Activated CD4-positive, alpha-beta T cell treated with anti-CD3 and anti-CD28 coated beads for 36 hours (primary cell): ENCODE measurements at places on chromosomes 11 and 22. TPM values are rescaled to one million over a fixed set of nuclear protein-coding genes. Genes with fewer than 3 reads are reported as not detected.

Gene CNGA4
- 0.25 TPM for total RNA-seq

Gene LGR4
- total RNA-seq: 0.21 TPM

GRCh38 chr11:103322821-103323220 lies 213.6 kb downstream of the DYNC2H1 start:
- H3K4me1 ChIP-seq: peaks cover 4% of the 10 kb centered on the region
- no peaks in the 10 kb centered on the region for H3K27me3 ChIP-seq
- no peak for DNase-seq

- H3K27me3 ChIP-seq: peaks cover 9% of the 10 kb centered on the region
- no peaks in the 10 kb centered on the region for H3K4me1 ChIP-seq
- peak; percentile 74 for DNase-seq
Measured at GRCh38 chr11:2186669-2187279, 15.2 kb upstream of the TH start.

- peaks cover 10% of the 10 kb centered on the region for H3K4me1 ChIP-seq
- no peak overlapping the region for H3K4me3 ChIP-seq
- H3K36me3 ChIP-seq: no peaks in the 10 kb centered on the region
Measured at GRCh38 chr11:120186774-120187591, 23.8 kb upstream of the OAF start.

- no peak overlapping the region for H3K27ac ChIP-seq
- peaks cover 11% of the 10 kb centered on the region for H3K36me3 ChIP-seq
- no peaks in the 10 kb centered on the region for H3K27me3 ChIP-seq
- H3K4me1 ChIP-seq: no peaks in the 10 kb centered on the region
Measured at GRCh38 chr11:108931168-108931567, 266.3 kb downstream of the DDX10 start.

- H3K36me3 ChIP-seq: no peaks in the 10 kb centered on the region
- H3K4me3 ChIP-seq: no peak overlapping the region
- peaks cover 39% of the 10 kb centered on the region for H3K4me1 ChIP-seq
- H3K27ac ChIP-seq: no peak overlapping the region
Measured at GRCh38 chr11:72587696-72588095, 86.5 kb downstream of the PDE2A start.

DNA sequence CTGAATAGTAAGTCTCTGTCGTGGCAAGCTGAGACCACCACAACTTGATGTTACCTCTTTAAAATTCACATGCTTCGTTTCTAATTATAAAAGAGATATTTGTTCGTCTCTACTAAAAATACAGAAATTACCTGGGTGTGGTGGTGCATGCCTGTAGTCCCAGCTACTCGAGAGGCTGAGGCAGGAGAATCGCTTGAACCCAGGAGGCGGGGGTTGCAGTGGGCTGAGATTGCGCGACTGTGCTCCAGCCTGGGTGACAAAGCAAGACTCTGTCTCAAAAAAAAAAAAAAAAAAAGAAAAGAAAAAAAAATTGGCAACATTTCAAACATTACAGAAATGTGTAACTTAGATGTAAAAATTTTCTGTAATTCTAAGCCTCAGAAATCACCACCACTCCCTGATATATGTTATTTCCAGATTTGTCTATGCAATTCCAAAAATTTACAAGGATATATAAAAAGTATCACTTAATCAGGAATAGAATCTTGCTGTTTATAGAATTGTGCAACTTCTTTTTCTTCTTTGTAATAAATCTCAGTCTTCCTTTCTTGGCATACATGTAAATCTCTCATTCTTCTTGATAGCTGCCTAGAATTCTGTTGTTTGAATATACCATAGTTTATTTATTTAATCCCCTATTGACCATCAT lies 37.3 kb downstream of the C11orf96 start:
- no peak overlapping the region for H3K4me3 ChIP-seq
- no peak overlapping the region for H3K27ac ChIP-seq
- no peak for DNase-seq
- H3K36me3 ChIP-seq: peaks cover 2% of the 10 kb centered on the region

DNA sequence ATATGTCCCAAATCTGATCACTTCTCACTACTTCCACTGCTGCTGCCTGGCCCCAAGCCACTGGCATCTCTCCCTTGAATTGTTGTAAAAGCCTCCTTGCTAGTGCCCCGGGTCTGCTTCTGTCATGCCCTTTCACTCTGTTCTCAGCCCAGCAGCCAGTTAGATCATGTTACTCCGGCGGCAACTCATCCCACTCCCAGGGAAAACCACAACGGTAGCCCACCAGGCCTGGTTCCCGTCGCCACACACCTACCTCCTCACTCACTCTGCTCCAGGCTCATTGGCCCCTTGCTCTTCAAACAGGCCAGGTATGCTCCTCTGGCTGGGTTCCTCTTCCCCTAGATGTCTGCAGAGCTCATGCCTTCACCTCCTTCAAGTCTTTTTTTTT lies 3.8 kb upstream of the MARK2 start:
- no peak overlapping the region for H3K27ac ChIP-seq
- no peak overlapping the region for H3K4me3 ChIP-seq
- H3K4me1 ChIP-seq: peaks cover 14% of the 10 kb centered on the region

GRCh38 chr11:35253237-35253636 lies 114.3 kb downstream of the CD44 start:
- no peaks in the 10 kb centered on the region for H3K27me3 ChIP-seq
- H3K4me1 ChIP-seq: peaks cover 19% of the 10 kb centered on the region
- no peak for DNase-seq
- no peak overlapping the region for H3K4me3 ChIP-seq
